Daoy (cell line): ENCODE measurements at places on chromosomes 12 and 14. TPM values are rescaled to one million over a fixed set of nuclear protein-coding genes. Genes with fewer than 3 reads are reported as not detected.

DNA sequence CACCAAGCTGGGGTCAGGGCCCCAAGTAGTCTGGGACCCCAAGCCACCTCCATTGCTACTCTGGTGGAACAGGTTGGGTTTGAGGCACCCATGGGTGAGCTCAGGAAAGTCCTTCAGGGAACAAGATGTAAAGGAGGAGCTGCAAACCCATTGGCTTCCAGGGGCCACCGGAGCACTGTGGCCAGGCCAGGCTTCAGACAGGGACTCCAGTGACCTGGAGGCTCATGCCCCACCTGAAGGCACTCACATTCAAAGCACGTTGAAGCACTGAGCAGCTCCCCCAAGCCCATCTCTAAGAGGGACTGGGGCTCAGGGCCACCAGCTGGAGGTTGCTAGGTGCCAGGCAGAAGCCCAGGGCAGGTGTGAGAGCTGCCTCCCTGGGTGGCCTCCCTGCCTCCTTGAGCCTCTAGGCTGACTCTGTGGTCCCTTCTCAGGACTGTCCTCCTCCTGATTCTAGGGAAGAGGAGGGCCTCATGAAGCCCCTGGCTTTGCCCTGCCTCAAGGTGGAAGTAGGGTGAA, 49.1 kb downstream of the FAM222A start:
- no peak for DNase-seq

The MGAT4C gene
- 0.29 TPM in 1 of 2 replicates, not detected in the other for total RNA-seq

GRCh38 chr14:95667249-95667693, 19.0 kb upstream of the TCL1B start:
- DNase-seq, result no peak

GRCh38 chr14:61222388-61222787, 58.8 kb downstream of the TMEM30B start:
- DNase-seq, result no peak

DNA sequence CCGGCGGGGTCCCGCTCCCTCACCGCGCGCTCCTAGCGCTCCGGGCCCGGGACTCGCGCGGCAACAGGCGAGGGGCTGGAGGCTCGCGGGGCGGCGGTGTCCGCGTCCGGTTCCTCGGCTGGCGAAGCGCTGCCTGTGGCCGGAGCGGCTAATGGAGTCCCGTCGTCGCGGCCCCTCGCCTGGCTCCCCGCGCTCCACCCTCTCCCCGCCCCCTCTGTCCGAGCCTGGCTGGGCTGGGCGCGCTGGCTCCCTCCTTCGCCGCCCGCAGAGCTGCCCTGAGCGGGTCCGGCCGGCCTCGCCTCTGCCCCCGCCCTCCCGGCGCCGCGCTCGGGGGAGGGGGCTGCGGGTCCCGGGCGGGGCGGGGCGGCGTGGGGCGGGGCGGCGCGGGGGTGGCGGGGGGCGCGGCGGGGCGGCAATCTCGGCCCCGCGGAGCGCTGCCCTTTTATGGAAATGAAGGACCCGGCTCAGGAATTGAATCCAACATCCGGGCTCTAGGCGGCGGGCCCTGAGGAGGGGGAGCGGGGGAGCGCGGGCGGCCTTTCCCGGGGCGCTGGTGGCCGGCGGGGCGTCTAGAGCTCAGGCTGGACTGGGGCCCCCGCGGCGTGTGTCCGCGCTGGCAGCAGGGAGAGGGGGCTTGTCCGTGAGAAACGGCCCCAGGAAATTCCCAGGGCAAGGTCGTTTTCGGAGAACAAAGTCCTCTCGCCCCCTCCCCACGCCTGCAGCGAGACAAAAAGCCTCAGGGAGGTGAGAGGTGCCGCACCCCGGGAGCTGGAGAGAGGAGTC, at the start of gene FERMT2:
FERMT2 (minus strand) TSS at position 153 of the 783 bp plus-strand sequence. CDS start 482 bp downstream, outside the sequence.
- DNase-seq, result peak; percentile 96

- no peak for DNase-seq
Observed at GRCh38 chr12:80059102-80059501, 40.2 kb upstream of the OTOGL start.

DNA sequence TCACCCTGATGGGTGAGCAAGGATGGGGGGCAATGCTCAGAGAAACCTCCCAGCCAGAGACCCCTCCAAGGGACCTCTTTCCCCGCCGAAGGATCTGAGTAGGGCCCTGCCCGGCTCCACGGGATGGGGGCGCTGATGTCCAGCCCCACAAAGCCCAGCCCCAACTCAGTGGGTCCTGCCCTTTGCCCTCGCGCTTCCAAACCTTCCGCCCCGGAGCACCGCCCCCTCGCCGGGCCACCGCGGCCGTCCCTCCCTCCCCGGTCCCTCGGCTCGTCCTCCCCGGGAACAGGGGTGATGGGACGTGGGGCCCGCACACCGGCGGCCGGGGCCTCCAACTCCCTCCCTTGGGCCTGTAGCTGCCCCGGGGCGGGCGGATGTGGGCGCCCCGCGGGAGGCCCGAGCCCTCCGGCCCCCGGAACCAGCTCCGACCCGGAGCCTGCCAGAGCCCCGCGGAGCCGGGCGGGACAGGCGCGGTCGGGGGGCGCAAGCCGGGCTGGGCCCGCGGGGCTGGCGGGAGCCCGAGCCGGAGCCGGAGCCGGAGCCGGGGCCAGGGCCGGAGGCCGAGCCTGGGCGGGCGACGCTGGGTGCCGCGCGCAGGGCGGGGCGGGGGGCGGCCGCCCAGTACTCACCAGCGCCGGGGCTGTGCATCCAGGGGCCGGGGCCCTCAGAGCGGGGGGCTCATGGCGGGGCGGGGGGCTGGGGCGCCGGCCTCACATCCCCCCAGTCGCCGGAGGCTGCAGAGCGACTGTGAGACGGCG, 386 bp downstream of the HDAC7 start:
- peak; percentile 49 for DNase-seq

DNA sequence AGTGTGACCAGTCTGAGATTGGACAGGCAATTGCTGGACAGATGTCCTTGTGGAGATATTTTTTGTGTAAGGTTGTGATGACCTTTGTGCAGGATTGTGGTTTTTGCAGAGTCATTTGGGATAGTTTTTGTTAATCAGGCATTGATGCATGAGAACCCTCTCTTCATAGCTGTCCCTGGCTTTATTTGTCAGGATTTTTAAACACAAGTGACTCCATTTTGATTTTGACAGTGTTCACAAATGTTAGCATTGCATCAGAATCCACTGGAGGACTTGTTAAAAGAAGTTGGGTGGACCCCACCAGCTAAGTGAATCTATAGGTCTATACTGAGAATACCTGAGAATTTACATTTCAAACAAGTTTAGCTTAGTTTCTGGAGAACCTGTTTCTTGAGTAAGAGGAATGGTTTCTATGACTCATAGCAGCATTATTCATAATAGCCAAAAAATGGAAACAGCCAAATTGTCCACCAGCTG, 11.8 kb downstream of the FNTB start:
- DNase-seq, result no peak

The LYZ gene
- not detected in 2 replicates for total RNA-seq

DNA sequence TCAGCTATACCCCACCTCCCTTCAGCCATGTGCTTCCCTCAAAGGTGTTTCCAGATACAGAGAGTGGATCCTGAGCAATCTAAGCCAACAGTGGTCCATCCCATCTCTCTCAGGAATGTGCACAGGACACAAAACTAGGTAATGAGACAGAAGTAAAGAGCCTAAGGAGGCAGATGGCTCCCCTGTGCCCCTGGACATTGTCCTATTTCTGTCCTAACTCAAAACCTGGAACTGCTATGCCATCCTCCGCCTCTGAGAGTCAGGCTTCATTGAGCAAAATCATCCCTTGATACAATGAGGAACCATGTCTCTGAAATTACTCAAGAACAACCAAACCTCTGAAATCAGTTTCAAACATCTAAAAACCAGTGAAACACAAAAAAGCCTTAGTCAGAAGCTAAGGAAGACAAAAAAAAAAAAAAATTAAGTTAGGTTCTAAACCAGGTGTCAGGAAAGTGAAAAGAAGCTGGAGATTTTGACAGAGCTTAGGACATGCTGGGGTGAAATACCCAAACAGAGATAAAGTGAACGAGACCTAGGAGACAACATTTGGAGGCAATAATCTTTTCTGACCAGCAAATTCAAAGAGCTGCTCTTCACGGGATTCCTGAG, 200.3 kb upstream of the PLEKHG7 start:
- DNase-seq, result peak; percentile 4

The ALG10 gene
- total RNA-seq, result 6.7 and 10.6 TPM in 2 replicates

The IRAK4 gene
- 17.5 and 32.2 TPM in 2 replicates for total RNA-seq

The CEBPE gene
- not detected in 2 replicates for total RNA-seq

The PCED1B gene
- 3.8 and 4.7 TPM in 2 replicates for total RNA-seq

DNA sequence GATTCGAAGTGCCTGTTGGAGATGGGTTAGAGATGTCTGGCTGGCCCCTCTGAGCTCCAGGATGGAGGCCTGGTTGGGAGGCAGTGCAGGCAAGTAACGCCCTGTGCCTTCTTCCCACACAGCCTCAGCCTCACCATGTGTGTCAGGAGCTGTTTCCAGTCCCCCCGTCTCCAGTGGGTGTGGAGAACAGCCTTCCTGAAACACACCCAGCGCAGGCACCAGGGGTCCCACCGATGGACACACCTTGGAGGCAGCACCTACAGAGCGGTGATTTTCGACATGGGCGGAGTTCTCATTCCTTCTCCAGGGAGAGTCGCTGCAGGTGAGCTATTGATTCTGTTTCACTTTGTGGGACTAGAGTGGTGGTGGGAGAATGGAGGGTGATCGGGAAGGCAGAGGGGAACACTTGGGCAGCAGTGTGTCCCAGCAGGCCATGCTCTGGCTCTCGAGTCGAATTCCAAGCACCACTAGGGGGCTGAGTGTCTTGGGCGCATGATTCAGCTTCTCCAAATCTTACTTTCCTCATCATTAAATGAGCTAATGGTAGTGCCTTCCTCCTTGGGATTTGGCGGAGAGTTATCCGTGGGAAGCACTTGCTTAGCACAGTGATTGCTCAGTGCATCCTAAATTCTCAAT, 6.8 kb downstream of the ACAD10 start:
- DNase-seq, result peak; percentile 7

GRCh38 chr12:75638792-75639191, 127.4 kb upstream of the KRR1 start:
- no peak for DNase-seq

DNA sequence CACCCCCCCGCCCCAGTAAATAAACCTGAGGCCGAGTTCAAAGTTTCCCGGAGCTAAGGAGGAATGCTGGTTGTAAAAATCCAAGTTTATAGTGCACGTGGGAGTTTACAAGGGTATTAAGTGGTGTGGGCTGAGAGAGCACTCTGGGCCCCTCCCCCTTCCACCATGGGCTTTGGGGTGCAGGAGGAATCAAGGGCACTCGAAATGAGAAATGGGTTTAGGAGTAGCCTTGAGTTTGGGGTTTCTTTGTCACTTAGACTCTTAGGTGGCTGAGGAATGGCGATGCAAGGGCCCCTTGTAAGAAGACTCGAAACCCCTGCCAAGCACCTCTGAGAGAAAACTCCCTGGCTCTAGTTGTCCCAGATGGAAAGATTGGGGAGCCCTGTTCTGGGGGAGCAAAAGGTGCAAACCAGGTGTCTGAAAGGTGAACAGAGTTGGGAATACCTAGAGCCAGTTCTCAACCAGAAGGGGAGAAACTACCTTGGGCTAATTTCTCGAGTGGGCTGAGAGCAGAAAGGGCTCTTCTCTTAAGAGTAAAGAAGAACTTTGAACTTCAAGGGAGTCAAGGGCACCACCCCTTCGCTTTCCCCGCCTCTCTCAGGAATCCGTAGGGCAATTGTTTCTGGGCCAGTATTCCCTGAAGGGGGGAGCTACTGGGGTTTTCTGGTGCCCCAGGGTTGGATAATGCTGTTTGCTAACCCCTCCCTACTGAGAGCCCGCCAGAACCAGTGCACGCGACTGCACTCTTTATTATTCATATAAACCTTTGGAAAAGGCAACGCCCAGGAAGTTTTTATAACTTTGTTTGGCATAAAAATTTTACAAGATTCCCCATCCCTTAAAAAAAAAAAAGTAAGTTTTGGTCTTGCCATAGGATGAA, 4.0 kb upstream of the HOTAIR start:
- no peak for DNase-seq

DNA sequence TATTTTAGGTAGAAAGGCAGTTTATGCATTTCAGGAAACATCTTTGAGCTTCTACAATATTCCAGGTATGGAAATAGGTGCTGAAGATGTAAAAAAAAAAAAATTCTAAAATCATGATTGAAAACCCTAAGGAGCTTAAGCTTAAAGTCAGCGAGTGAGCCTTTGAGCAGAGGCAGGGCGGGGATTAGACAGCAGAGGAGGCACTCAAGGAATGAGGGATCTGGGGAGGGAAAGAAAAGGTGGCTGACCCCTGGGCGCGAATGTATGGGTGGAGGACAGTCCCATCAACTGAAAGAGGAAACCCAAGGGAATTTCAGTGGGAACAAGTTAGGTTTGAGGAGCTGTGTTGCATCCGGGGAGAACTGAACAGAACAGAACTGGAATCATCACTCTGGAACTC, 6.4 kb upstream of the PTMS start:
- DNase-seq, result no peak

DNA sequence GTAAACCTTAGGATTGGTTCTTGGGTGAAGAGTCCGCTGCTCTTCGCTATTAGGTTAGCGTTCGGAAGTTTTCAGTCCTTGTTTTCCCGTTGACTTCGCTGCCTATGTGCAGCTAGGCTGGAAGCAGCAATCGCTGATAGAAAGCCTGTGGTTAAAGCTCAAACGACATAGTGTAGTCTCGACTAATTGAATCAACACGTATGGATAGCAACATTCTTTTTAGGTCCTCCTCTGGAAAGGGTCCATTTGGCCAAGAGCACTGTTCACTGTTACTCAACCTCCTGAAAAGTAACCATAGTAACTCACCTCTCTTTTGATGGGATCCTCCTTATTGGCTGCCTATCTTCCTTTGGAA, 355.5 kb downstream of the SNAPC1 start:
- DNase-seq, result no peak

DNA sequence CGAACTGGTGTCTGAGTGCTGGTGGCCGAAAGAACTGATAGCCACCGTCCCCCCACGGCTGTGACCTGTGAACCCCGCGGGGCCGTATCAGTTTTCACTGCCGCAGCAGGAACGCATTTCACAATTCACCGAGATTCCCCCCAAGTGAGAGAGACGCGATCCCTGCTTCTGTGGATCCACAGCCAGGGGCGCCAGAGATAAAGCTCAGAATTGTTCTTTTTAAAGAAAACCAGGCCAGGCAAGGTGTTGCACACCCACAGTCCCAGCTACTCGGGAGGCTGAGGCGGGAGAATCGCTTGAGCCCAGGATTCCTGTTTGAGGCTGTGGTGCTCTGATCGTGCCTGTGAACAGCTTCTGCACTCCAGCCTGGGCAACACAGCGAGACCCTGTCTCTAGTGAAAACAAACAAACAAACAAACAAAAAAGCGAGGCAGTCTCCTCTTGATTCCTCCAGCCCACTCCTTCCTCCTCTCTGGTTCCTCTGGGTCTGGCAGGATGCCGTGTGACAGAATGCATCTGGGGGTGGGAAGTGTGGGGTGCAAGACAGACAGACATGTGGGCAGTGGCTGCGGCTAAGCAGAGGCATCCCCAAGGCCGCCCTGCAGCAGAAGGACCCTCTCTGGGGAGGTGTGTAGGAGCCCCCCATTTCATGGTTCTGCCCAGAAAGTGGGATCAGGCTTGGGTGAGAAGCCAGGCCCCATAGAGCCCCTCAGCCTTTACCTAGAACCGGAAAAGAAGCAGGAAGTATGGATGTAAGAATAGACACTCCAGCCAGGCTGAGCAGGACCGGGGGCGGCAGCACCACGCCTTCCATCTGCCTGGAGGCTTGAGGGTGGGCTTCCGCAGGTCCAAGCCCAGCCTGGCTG, 39.2 kb upstream of the PPP1R13B start:
- no peak for DNase-seq

GRCh38 chr12:12839873-12840579, 26.9 kb downstream of the DDX47 start:
- peak; percentile 93 for DNase-seq
